Gastroesophageal sphincter (tissue), 4 donors: ENCODE measurements at places on chromosomes 3 and 15.

- ATAC-seq, result no peak
These were observed 4.8 kb downstream of the CSK start for GRCh38 chr15:74786551-74787165.

DNA sequence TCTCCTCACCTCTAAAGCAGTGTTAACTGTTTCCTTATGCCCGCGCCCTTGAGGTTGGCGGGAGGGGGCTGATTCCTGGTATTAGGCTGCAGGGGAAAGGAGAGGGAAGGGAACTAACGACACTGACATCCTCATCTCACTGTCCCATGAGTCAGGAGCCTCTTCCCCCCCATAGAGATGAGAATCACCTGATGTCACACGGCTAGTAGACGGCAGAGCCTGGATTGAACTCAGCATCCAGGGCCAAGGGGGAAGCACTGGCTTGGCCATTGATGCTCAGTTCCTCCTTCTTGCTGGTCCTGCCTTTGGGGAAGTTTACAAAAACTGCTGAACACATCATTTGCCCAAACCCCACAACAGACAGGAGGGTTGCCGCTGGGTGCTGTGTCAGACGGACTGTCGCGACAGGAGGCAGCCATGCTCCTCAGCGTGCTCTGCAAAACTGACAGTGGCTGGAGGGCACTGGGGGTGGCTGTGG, 38.5 kb downstream of the IDH2 start:
- ATAC-seq, result peak; percentile 7

DNA sequence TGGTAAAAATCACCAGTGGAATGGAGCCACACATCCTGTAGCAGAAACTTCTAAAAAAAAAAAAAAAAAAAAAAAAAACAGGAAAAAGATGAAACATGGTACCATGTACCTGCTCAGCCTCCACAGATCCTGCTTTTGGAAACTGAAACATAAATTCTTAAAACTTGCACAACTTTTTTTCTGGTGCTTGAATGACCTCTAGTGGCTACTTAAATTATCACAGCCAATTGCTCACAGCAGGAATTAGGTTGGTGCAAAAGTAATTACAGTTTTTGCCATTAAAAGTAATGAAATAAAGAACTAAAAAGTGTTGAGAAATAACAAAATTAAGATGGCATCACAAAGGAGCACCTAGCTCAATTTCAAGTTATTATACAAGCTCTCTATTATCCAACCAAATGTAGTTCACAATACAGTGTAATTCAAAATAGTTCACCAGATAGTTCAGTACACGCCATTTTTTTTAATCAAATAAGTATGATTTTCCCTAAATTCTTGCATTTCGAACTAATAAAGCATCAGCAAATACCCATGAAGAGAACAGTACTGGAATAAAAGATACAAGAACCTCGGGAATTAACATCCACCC, 80.6 kb downstream of the ULK4 start:
- ATAC-seq, result no peak

DNA sequence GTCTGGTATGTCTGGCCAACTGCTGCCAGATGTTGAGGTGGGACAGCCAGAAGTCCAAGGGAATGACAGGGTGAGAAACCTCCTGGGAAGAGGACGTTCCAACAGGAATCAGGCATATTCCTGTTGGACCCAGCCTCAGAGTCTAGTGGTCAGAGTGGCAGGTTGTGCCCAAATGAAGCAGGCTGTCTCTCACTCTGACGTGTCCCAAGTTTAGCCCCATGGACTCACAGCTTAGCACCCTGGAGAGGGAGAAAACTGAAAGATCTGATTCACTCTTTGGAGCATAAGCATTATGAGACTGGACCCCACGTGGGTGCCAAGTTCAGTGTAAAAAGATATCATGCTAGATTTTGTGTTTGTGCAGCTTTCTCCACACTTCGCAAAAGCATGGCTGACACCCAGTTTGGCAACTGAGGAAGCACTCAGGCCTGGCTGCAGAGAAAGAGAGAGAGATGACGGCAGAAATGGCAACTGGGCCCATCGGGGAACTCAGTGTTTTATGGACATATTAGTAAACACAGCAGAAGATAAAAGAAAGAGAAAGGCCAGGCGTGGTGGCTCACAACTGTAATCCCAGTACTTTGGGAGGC, 88.2 kb upstream of the LMCD1 start:
- no peak for ATAC-seq

DNA sequence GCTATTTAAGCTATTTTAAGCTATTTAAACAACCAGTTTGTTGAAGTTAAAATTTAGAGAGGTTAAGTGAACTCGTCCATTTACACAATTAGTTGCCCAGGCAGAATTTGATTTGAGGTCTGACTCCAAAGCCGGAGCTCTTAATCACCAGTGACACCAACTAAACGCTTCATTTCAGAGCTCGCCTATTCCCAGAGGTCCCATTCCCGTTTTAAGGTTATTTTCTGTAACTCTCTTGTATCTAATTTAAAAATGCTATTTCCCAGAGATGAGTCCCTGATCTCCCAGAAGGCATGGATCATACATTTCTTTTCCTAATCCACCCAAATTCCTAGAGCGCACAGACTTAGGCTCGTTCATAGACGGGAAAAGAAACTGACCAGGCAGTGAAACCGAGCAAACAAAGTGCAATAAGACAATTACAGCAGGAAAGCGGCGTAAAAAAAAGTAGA, 904 bp upstream of the MCTP2 start:
- no peak for ATAC-seq

DNA sequence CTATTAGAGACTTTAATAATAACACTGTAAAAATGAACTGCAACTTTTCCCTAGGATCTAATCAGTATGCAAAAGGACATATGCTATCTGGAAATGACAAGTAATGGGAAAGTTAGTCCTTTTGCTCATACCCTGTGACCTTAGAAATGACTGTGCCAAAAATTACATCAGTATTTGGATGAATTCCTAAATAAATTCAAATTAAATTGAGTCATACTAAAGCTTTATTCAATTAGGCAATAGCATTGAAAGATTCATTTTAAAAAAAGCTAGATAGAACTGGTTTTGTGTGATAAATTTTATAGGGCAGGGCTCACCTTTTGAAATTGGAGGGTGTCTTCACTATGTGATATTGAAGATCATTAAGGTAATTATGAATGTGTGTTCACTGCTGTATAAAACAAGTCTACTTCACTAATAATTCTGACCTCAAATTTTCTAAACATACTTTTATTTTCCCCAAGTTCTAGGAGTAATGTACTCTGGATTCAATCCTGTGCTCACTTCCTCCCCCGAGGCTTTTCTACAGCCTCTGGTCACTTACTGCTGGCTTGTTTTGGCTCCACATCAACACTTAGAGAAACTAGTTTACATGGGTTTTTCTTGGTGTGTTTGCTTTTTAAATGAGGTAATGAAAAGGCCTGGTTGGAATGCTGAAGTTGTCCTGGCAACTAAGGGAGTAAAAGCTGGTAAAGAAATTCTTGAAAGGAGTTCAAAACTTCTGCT, 44.4 kb upstream of the SPTSSB start:
- peak; percentile 67 for ATAC-seq
